ENCODE measurements at places on chromosomes 13 and 19.

DNA sequence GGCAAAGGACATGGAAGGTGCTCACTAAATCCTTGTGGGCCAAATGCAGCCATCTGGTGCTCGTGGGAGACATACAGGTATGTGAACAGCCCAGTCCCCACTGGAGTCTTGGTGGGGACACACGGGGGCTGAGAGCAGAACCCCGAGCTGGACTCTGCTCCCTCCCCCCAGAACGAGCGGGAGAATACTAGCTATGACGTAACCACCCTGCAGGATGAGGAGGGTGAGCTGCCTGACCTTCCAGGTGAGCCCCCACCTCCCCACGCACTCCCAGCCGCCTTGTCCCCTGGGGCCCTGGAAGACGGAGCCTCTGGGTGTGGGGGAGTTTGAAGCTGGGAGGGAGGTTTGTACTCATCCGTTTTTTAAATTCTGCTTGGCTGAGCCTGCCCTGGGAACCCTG, 13.5 kb upstream of the EBI3 start:
- DNase-seq = no peak

DNA sequence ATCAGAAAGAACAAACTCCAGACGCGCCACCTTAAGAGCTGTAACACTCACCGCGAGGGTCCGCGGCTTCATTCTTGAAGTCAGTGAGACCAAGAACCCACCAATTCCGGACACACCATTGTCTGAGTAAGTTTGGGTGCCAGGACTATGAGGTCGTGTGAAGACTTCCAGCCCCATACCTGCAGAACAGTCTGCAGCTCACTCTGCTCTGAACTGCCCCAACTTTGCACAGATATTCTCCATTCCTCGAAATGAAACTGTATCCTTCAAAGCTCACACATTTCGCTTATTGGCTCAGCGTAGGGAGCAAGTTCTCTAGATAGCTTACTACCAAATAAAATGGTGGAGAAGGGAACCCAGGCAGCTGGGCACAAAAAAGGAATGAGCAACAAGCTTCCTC, 2.6 kb upstream of the CYP4F2 start:
- no peak for DNase-seq

- DNase-seq = no peak
These were observed 73.0 kb downstream of the MAP4K1 start for GRCh38 chr19:38544569-38545315.

- no peak for DNase-seq
These were observed 8.3 kb downstream of the ZNF135 start for GRCh38 chr19:58067240-58067912.

- no peak for DNase-seq
These were observed 2.5 kb upstream of the BCAT2 start for GRCh38 chr19:48813123-48813913.

GRCh38 chr19:55091126-55091910, 15.6 kb downstream of the EPS8L1 start:
- DNase-seq = no peak

Measured in BJ (cell line).